Mammary epithelial cell (primary cell): ENCODE measurements at places on chromosomes 1 and 21. TPM values are rescaled to one million over a fixed set of nuclear protein-coding genes. Genes with fewer than 3 reads are reported as not detected.

Gene C1orf94
- polyA plus RNA-seq, result not detected

Gene PCBP3
- polyA plus RNA-seq, result 0.05 TPM

Gene MAST2
- 22.2 TPM for polyA plus RNA-seq

Gene TGFB2
- polyA plus RNA-seq, result 10.9 TPM

Gene ATF3
- polyA plus RNA-seq, result 1.3 TPM

Gene C1orf141
- polyA plus RNA-seq, result not detected

Gene RAB7B
- 47.9 TPM for polyA plus RNA-seq

Gene KIF2C
- polyA plus RNA-seq, result 38.0 TPM

Gene SWT1
- polyA plus RNA-seq, result 0.54 TPM

Gene KANK4
- polyA plus RNA-seq, result 2.9 TPM

Gene S100A3
- 46.1 TPM for polyA plus RNA-seq

Gene UBASH3A
- polyA plus RNA-seq, result not detected

Gene TMEM200B
- 0.25 TPM for polyA plus RNA-seq

Gene BCL2L15
- 0.01 TPM for polyA plus RNA-seq

Gene PADI3
- 6.9 TPM for polyA plus RNA-seq

Gene KCNJ15
- 58.5 TPM for polyA plus RNA-seq

Gene KRTAP10-5
- not detected for polyA plus RNA-seq

Gene LRIF1
- polyA plus RNA-seq, result 9.8 TPM

Gene DPT
- polyA plus RNA-seq, result not detected
